ENCODE measurements at places on chromosomes 3 and 15.

DNA sequence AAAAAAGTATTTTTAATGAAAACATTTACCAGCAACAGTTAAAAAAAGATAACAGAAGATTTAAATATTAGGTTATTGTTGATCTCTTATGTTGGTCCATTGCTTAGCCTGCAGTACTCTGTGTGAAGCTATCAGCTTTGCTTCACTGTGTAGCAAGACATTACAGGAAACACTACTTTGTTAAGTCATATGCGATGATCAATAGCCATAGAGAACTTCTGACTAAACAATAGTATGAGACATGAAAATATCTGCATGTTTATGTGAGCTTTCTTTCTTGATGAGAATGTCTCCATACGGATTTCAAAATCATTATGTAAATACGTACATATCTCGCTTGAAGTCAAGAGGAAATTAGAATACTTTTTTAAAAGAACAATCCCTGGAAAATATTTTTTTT is 27.0 kb upstream of the CAPN3 start:
- no peak for DNase-seq

- DNase-seq = no peak
These were observed 394.1 kb downstream of the OCA2 start for GRCh38 chr15:27705056-27705455.

DNA sequence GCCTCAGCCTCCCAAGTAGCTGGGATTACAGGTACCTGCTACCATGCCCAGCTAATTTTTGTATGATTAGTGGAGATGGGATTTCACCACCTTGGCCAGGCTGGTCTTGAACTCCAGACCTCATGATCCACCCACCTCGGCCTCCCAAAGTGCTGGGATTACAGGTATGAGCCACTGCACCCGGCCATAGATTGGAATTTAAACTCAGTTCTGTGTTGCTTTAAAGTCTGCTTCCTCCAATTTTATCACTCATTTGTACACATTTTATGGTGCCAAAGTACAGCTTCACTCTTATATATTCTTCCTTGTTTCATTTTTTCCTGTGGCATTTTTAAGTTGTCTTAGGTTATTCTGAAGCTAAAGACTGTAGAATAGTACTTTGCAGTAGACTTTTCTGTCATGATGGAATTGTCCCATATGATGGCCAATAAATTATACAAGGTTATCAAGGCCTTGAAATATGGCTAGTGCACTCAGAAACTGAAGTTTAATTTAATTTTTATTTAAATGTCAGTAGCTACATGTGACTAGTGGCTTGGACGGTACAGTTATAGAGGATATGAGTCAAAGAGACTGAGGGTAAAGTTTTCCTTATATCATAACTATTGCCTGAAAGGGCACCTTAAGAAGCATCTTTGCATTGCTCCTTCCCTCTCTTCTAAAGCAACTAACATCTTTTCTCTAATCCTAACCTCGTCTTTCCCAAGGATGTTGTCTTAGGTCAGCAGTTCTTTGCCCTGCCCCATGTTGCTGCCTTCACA is 28.1 kb downstream of the ATP11B start:
- no peak for DNase-seq

GRCh38 chr3:181782306-181782954 is 70.7 kb downstream of the SOX2 start:
- DNase-seq = no peak

GRCh38 chr3:59407425-59407824 is 357.6 kb upstream of the CFAP20DC start:
- DNase-seq = no peak

All from stimulated activated CD4-positive, alpha-beta T cell treated with anti-CD3 and anti-CD28 coated beads, Interleukin-12 subunit alpha, Interleukin-12 subunit beta, amount 100 ng/mL, for 24 hours (primary cell).